ENCODE measurements at places on chromosomes 12 and 14. TPM values are rescaled to one million over a fixed set of nuclear protein-coding genes. Genes with fewer than 3 reads are reported as not detected.

The SLC7A8 gene
- total RNA-seq: not detected

The CGRRF1 gene
- 11.0 TPM for total RNA-seq

The HOXC9 gene
- total RNA-seq: not detected

The MYF6 gene
- total RNA-seq: not detected

The RPS6KL1 gene
- 11.1 TPM for total RNA-seq

The PIWIL1 gene
- total RNA-seq: not detected

The NINJ2 gene
- total RNA-seq: 5.7 TPM

The RAB5B gene
- total RNA-seq: 52.2 TPM

The L2HGDH gene
- total RNA-seq: 5.2 TPM

The NRL gene
- total RNA-seq: 0.74 TPM

The RALGAPA1 gene
- total RNA-seq: 9.6 TPM

The SLC25A47 gene
- total RNA-seq: not detected

The MYO1H gene
- not detected for total RNA-seq

The LRTM2 gene
- not detected for total RNA-seq

The CLEC4D gene
- total RNA-seq: not detected

The AKAP3 gene
- total RNA-seq: 1.3 TPM

The KLRC3 gene
- total RNA-seq: not detected

The PPP4R3A gene
- 57.7 TPM for total RNA-seq

The CELA1 gene
- not detected for total RNA-seq

The POTEM gene
- not detected for total RNA-seq

The MDGA2 gene
- not detected for total RNA-seq

The SRRM4 gene
- total RNA-seq: not detected

The WBP11 gene
- total RNA-seq: 23.3 TPM

The GALNT8 gene
- not detected for total RNA-seq

The VASH1 gene
- total RNA-seq: 10.1 TPM

The TSPAN8 gene
- total RNA-seq: not detected

The CAPZA3 gene
- total RNA-seq: not detected

The B3GNT4 gene
- not detected for total RNA-seq

The CAMKK2 gene
- total RNA-seq: 46.2 TPM

The PACS2 gene
- 53.4 TPM for total RNA-seq

The AACS gene
- total RNA-seq: 24.1 TPM

The METTL3 gene
- 53.6 TPM for total RNA-seq

The ARPC3 gene
- total RNA-seq: 1,199 TPM

The TUBA1C gene
- 1,280 TPM for total RNA-seq

The WDHD1 gene
- total RNA-seq: 13.3 TPM

The RNF212B gene
- total RNA-seq: not detected

The DACT1 gene
- total RNA-seq: 0.27 TPM

The CLEC4C gene
- not detected for total RNA-seq

The KRT2 gene
- total RNA-seq: not detected

The SELPLG gene
- total RNA-seq: 0.07 TPM

The CMKLR1 gene
- total RNA-seq: not detected

The PLEKHD1 gene
- total RNA-seq: not detected

The REP15 gene
- 4.7 TPM for total RNA-seq

The FOXN4 gene
- total RNA-seq: not detected

The ENDOU gene
- total RNA-seq: not detected

The PTPN6 gene
- 1.2 TPM for total RNA-seq

The GSC gene
- total RNA-seq: not detected

The PKP2 gene
- 1.3 TPM for total RNA-seq

The SYNDIG1L gene
- not detected for total RNA-seq

The TEX52 gene
- total RNA-seq: not detected

The BHLHE41 gene
- 4.4 TPM for total RNA-seq
